GM04504 (cell line): ENCODE measurements at places on chromosomes 5 and 9.

DNA sequence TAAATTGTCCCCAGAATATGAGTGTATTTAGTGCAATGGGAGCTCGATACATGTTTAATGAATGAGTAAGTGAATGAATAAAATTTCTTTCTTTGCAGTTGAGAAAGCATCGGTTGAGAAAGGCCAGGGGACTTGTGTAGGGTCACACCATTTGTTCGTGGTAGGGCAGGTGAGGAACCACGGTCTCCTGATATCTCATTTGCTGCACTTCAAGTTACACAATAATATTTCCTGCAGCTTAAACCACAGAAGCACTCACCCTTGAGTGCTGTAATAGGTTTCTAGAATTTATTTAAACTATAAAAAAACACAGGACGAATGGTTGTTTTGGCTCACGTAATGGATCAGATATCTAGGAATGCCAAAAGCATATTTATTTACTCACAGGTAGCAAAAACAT is 429.8 kb downstream of the SPATA31D1 start:
- DNase-seq = no peak

- no peak for DNase-seq
Observed at GRCh38 chr5:6424110-6424659, 24.5 kb upstream of the UBE2QL1 start.

- DNase-seq = no peak
Observed at GRCh38 chr5:16792598-16793275, 143.4 kb downstream of the MYO10 start.

DNA sequence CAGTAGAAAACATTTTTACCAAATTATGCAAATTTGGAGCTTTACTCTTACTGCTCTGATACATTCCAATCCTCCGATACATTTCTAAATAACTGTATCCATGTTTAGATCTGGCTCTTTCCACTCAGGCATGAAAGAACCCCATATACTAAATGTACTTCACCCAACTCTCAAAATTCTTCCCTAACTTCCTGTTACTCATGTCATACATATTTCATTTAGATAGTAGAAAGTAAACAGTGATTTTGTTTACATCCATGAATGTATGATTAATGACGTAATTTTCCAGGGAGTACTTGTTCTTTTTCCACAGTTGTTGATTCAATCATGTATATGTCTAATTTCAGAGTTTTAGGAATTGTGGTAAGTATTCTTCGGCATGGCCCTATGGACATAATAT is 1426.5 kb upstream of the C9orf72 start:
- no peak for DNase-seq

DNA sequence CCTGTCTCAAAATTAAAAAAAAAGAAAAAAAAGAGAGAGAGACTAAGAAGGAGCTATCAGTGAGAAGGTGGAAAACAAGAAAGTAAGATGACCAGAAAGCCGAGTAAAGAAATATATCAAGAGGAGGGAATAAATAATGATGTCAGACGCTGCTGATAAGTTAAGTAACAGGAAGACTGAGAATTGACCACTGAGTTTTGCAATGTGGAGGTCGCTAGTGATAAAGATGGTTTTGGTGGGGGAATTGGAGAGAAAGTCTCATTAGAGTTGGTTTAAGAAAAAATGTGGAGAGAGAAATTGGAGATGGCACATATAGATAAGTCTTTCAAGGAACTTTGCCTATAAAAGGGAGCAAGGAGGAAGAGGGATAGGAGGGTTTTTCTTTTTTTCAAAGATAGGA is 91.9 kb downstream of the RAD23B start:
- DNase-seq = no peak

DNA sequence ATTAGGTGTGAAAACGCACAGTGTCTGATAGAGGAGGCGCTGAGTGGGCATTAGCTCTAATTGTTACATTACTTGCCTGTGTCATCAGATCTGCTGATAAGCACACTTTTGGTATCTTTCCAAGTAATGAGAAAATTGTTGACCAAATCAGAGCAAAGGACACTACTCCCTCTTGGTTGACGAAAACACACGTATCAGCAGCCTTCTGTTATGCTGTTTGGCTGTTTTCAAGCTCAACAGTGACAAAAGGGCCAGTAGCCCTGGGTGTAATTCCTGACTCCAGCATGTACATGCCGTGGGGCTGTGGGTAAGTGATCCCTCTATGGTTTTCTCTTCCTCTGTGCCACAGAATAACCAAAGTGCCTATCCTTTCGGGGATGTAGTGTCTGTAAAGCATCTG is 151.4 kb downstream of the AUH start:
- DNase-seq = no peak

- no peak for DNase-seq
Observed at GRCh38 chr9:114688909-114689610, 7.1 kb upstream of the TEX48 start.

GRCh38 chr5:120767178-120767820 is 303.2 kb downstream of the PRR16 start:
- DNase-seq = peak; percentile 65

DNA sequence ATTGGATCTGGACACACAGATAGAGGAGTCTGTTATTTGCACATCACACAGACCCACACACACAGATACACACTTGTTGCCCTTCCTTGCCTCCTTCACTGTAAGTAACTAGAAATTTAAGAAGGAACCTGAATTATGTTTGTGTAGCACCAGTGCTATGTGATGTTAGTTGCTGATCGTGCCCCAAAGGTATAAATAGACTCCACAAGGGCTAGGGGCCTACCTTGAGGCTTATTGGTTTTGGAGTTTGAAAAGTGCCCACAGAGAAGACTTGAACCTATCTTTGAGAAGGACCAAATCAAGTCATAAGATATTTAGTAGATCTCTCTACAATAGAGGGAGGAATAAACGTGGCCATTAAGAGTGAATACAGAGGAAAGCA is 8.8 kb upstream of the TGFBI start:
- DNase-seq = no peak

GRCh38 chr9:37746448-37747270 is 6.9 kb upstream of the TRMT10B start:
- DNase-seq = no peak

DNA sequence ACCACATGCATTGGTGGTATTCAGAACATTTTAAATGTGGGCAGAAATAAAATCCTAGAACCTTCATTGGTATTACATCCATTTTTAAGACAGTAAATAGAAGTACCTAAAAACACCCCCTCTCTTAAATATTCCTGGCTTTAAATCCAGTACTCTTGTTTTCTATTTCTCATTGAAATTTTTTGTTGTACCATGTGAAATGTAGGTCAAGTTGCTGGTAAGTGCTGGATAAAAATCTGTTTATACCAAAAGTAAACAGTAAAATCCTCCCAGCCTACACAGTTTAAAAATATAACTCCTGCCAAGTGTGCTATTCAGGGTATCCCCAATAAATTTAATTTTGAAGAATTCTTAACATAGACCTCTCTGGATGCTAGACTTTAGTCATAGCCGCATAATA is 75.0 kb upstream of the FST start:
- no peak for DNase-seq

- no peak for DNase-seq
Observed at GRCh38 chr9:118455259-118455658, 751.1 kb downstream of the TLR4 start.

DNA sequence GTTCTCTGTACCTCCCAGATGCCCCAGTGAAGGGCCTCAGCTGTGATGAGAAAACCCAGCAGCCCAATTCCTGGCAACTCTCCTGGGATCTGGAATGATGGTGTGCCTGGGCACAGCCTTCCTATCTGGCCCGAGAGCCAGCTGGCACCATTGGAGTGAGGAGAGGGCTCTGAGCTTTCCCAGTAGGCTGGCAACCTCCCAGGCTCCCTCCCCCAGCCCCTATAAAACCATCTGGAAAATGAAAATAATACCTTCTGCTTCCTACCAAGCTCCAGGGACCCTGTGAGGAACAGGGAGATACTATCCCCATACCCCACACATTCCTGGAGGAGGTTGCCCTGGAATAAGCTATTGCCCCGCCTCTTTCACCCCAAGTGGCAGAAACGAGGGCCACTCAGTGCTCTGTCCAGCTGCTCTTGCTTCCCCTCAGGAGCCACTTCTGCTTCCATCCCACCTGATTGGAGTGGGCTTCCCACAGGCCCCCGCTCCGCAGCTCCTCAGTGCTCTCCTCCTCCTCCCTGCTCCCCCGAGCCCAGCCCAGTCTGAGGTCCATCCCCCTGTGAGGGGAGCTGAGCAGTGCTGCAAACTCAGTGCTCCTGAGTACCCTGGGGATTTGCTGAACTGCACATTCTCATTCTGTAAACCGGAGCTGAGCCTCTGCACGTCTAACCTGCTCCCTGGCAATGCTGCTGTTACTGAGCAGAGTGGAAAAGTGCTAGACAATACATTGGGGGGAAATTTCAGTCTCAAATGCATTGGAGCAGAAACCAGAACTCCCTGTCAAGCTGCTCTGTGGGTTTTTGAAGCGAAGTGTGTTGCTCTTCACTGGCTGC is 74.7 kb downstream of the THBS4 start:
- no peak for DNase-seq

GRCh38 chr5:127599320-127599719 is 49.6 kb upstream of the CTXN3 start:
- no peak for DNase-seq

DNA sequence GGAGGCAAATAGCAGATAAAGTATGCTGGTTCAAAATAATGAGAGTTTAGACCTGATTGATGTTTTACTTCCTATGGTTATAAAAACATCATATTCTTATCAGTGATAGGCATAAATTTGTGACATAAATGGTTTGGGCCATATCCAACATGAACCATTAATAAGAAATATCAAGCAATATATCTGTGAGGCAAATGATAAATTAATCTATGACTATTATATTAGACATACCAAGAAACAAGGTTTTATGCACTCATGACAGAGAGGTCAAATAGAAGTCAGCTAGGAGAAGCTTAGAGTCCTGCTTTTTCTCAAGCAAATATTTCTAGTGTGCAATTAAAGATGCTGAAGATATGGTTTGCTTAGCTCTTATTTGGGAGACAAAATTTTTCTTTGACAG is 10.4 kb downstream of the SMIM3 start:
- DNase-seq = no peak

GRCh38 chr9:69323861-69324260 is 1.2 kb upstream of the ENTREP1 start:
- DNase-seq = no peak

DNA sequence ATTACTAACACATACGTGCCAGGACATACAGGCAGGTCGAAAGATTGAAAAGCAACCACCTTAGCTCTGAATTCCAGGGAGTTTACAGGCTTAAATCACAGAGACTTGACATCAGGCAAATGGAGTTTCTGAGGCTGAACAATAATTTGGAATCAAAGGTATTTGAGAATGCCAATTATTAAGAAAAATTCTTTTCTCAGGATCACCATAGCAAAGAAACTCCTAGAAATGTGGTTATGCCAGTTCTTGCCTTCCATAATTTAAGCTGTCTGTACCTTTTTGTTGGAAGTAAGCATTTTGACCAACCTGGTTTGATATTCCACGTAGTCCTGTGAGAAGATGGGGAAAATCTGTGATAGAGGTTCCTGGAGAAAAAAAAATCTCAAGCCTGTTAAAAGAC is 312.4 kb upstream of the SMARCA2 start:
- DNase-seq = no peak

DNA sequence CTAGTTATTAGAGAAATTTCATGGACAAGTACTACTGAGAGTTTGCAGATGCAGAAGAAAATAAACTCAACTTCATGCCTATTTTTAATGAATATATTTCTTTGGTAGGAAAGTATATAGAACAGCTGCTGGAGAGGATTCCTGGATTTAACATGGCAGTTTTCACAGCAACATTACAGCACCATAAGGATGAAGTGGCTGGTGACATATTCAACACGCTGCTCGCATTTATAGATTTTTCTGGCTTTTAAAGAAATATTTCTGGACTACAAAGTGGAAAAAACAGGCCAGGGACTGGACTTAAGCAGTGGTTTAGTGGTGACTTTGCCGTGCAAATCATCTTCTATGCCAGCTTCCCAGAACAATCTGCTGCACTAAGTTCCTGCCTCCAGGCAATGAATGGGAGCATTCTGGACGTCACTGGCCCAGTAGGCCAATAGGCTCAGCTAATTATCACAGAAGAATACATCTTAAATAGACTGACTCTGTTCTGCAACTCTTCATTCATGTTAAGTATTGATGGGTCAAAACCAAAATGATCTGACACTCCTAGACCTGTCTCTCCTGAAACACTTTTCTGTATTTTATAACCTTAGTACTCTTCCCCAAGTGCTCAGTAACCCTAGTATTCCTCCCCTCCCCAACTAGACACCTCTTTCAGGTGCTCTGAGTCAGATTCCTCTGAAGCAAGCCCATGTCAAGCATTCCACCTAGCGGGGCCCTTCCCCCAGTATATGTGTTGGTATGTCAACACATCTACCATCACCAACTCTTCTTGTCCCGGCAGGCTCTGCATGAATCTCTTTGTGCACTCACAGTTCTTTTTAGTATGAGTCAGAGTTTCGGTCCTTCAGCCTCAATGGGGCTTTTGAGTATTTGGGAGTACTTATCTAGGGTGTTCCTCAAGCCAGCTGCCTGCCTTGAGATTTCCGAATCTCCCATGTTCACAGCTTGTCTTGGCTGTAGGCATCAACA is 625.5 kb downstream of the CHSY3 start:
- no peak for DNase-seq

- peak; percentile 4 for DNase-seq
Observed at GRCh38 chr5:175059687-175060211, 335.4 kb downstream of the MSX2 start.

DNA sequence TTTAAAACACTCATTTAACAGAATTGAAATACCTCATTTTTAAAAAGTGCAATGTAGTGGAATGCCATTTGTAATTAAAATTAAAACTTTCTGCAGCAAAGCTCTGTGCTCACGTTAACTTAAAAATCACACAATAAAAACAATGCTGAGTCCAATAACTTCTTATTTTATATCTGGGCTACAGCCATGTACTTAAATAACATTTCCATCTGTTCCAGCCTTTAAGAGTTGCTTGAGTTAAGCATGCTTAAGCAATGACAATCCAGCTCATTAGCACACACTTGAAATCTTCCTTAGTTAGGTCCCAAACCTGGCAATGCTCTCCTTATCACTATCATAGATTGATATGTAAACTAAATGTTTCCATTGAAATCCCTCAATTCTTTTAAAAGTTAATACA is 132.3 kb upstream of the CDH12 start:
- DNase-seq = no peak

- DNase-seq = no peak
Observed at GRCh38 chr5:109989161-109989560, 299.4 kb downstream of the MAN2A1 start.

DNA sequence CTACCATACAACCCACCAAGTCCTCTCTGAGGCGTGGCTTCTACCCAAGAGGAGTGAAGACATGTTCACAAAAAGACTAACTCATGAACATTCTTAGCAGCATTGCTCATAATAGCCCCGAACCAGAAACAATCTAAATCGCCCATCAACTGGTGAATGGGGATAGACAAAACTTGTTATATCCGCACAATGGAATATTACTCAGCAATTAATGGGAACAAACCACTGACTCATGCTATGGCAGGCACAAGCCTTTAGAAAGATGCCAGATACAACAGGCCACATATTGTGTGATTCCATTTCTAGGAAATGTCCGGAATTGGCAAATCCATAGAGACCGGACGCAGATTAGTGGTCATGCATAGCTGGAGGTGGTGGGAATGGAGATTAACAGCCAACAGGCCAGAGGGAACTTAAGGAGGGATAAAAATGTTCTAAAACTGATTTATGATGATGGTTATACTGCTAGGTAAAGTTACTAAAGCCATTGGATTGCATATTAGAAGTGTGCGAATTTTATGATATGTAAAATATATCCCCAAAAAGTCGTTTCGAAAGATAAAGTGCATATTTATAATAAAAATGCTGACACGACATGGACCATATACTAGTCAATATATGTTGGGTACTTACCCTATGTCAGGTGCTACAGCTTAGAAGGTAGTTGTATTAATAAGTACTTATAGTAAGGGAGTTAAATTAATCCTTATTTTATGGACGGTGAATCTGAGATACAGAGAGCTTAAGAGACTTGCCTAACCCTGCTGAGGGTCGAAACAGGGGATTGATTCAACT is 55.4 kb downstream of the LHX2 start:
- DNase-seq = no peak
